ENCODE measurements at places on chromosomes 4 and X.

GRCh38 chrX:103092942-103093341 lies at the start of gene NXF3:
NXF3 (minus strand) TSS chrX:103093143; CDS start chrX:103093023, 120 bp downstream.
- DNase-seq: no peak

DNA sequence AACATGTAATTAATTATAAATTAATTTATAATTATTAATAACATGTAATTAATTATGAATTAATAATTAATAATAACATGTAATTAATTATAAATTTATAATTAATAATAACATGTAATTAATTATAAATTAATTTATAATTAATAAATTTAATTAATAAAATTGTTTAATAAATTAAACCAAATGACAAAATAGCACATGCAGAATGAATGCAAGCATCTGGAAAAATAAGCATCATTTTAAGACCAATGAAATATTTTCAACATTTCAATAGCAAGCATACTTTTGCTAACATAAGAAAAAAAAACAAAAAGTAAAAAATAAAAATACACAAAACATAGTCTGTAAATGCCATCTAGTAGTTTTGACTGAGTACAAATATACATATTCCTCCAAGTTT lies 21.8 kb downstream of the GYPE start:
- DNase-seq: no peak

DNA sequence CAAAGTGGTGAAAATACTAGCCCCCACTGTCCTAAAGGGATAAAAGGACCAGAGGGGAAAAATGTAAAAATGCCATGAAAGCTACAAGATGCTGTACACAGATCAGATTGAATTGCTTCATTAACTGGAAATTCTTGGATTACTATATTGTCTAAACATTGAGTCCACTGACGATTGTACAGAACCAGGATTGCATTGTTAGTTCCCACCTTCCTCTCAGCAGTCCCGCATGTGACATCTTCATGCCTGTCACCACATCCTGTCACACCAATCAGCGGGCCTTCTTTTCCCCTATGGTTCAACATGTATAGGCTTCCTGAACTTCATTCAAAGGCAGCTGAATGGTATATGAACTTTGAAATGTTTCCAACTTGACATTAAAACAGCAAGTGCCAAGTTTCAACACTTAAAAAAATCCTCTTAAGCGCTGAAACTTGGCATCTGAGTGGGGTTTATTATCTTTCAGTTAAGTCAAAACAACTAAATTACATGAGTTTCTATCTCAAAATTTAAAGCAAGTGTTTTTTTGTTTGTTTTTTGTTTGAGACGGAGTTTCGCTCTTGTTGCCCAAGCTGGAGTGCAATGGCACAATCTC lies 24.6 kb downstream of the ZRSR2 start:
- DNase-seq: no peak

DNA sequence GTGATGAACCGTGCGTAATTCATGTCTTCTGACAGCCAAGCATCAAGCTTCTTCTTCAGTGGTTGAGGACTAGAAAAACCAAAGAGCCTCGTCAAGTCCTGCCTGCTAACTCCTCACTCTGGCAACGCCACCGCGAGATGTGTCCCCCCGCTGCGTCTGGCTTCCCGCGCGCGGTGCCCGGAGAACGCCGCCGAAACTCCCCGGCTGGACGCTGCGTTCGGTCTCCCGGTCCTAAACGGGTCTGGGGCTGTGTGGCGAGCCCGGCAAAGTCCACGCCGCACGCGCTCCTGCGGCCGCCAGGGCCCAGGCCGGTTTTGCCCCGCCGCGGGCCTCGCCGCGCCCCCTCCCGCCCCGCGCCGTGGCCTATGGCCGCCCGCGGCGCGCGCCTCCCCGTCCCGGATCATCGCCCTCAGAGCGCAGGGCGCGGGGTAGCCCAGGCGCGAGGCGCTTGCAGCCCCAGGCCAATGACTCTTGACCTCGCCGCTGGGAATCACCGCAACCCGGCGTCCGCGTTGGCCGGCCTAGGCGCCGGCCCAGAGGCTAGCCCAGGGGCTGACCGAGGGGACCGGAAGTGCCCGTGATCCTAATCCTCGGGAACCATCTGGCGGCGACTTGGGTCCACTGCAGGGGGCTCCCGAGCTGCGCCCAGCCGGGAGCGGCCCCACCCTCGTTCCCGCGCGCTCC lies at the start of gene AADAT:
Gene AADAT, minus strand, starts transcription at position 289 of the 684 bp plus-strand sequence. Its CDS starts 266 bp downstream, at position 23.
- no peak for DNase-seq

GRCh38 chr4:139330283-139330682 lies 28.0 kb upstream of the NDUFC1 start:
- no peak for DNase-seq

- DNase-seq: no peak
Observed at GRCh38 chr4:121706595-121707021, 9.8 kb upstream of the ANXA5 start.

DNA sequence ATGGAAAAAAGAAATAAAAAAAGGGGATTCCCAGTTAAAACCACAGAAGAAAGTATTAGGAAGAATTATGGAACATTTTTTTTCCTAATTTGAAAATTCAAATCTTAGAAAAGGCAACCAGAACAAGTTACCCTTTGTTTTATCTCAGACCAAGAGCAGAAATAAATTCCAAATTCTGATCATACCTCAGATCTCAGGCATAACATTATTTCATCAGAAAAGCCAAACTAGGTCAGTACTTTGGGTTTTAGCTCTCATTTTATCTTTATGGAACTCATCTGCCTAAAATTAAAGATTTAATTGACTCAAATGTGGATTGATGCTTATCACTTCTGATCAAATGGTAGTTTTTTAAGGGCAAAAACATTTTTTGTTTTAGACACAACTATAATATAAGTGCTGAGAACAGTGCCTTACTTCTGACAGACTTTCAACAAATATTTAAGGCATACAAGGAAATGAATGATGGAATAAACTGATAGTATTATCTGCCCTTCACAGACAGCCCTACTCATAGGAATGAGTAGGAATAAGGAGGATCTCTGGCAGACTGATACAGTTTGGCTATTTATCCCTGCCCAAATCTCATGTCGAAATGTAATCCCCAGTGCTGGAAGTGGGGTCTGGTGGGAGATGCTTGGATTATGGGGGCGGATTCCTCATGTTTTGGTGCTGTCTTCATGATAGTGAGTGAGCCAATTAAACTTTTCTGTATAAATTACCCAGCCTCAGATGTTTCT lies 245.3 kb upstream of the PITX2 start:
- no peak for DNase-seq

GRCh38 chr4:153592064-153592463 lies 92.0 kb upstream of the TLR2 start:
- no peak for DNase-seq

DNA sequence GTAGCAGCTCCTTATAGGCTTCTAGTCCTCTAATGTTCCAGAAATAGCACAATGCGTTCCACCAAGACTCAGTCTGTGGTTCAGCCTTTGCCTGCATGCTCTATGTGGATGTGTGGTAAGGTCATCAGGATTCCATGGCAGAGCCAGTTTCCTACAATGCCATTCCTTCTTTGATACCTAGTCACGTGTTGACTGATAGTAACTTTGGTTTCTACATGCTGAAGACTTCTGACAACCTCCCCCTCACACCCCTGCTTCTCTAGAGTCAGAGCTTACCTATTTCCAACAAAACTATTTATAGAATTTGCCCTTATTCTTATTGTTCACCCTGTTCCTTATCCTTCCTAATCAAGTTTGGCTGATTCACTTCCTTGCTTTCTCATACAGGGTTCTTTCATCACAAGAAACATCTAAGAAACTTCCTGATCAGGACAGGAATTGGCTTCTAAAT lies 81.1 kb downstream of the CT47B1 start:
- no peak for DNase-seq

DNA sequence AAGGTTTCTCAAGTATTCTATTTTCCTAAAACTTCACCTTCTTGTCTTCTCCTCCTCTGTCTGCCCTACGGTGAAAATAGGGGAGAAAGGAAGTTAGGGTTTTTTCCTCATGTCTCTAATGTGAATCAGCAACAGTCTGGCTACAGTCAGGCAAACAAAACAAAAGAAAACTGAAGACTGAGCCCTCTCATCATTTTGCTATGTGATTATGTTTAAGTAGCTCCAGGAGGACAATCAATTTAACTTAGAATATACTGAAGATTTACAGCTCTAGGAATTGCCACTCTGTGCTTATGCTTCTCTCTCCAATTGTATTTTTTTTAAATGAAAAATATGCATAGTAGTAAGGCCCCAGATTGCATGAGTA lies 316.2 kb downstream of the GPAT3 start:
- no peak for DNase-seq

DNA sequence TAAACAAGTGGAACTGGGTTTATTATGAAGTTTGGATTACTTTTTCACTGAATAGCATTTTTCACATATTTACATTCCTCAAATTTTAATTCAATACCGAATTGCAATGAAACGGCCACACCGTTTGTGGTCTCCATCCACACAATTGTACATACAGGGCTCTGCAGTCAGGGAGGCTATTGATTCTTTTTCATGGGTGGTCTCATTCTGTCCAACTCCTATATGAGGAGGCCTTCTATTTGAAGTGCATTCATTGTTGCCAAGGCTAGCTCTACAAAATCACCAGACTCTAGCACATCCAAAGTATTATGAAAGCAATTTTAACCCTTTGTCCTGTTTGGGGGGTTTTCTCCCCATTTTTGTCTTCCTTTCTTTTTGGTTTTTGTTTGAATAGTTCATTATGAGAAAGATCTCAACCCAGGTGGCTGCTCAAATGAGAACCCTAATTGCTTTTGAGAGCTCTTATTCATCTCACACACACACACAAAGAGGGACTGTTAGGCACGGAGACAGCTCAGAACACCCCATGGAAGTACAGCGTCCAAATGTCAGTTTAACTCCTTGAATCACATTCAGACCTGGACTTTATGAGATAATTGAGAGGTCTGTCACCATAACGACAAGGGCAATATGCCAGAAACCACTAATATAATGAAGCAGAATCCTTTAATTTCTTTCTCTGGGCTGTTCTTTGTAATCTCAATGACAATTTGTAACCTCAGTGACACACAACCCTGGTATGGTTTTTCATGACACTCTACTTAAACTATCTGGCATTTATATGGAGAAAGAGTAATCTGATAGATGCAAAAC lies 79.4 kb downstream of the NLGN4X start:
- no peak for DNase-seq

GRCh38 chr4:94650690-94651089 lies 107.1 kb upstream of the BMPR1B start:
- DNase-seq: no peak

DNA sequence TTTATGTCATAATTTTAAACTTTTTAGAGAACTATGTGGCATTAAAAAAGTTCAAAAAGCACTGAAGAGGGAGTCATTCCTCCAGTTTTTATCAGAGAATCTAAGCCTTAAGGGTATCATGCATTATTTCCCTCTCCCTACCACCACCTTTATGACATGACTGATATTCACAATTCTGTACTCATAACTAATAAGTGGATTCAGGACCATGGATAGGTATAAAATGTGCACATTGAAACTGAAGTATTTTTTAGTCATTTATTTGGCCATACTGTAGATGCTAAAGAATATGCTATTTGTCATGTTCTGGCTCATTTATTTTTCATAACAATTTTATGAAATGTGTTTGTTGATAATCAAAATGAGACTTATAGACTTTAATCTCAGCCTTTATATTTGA lies 897.5 kb upstream of the AGA start:
- no peak for DNase-seq

DNA sequence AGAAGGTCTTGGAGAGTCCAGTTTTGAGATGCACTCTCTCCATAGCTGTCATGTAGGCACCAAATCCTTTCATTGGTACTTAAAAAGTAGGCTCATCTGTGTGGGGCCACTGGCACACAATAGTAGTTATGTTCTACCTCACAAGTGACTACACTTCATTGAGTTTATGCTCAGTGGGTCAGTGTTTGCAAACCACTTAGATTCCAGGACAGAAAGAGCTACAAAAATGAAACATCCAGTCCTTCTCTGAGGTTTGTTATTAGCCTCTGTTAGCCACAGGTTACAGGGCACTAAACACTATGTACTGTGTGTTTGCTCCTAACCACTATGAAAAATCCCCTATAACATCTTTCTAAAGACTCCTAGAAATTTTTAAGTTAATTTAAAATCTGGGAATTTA lies 13.8 kb downstream of the RAB28 start:
- DNase-seq: no peak

DNA sequence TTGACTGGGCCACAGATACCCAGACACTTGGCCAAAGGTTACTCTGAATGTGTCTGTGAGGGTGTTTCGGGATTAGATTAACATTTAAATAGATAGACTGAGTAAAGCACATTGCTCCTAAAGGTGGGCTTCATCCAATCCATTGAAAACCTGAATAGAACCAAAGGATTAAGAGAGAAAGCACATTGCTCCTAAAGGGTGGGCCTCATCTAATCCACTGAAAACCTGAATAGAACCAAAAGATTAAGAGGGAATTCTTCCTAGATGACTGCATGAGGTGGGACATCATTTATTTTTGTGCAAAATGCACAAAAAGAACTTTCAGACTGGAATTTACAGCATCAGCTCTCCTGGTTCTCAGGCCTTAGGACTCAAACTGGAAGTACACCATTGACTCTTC lies 351.2 kb upstream of the PCDH10 start:
- no peak for DNase-seq

GRCh38 chr4:122007016-122007415 lies 55.2 kb upstream of the TRPC3 start:
- no peak for DNase-seq

DNA sequence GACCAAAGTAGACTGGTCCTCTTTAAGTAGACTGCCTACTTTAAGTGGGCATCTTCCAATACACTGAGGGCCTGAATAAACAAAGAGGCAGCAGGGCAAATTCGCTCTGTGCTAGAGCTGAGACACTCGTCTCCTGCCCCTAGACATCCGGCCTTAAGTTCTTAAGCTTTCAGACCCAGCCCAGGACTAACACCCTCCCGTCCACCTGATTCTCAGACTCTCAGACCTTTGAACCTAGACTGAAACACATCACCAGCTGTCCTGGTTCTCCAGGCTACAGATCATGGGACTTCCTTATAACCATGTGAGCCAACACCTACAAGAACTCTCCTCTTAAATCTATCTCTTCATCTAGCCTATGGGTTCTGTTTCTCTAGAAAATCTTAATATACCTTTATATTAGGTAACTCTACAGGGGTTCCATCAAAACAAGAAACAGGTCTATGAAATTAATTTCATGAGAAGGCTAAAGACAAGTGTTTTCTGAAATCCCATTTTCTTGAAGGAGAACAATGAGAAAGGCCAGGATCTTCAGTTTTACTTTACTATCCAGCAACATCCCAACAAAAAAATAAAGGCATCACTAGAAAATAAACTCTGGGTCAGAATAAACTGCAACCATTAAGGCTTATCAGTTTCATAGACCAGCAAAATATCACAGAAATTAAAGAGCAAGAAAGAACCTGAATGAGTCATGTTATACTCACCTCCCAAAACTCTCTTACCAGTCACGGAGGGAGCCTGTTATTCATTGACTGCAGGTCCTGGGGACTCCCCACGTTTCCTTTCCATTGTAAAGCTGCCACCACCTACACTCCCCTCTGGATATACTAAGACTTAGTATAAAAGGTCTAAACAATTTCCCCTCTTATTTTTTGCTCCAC lies 14.8 kb downstream of the ADGRA3 start:
- DNase-seq: no peak

- no peak for DNase-seq
Observed at GRCh38 chr4:73193155-73193554, 65.4 kb downstream of the ANKRD17 start.

Data from stimulated activated CD8-positive, alpha-beta memory T cell treated with anti-CD3 and anti-CD28 coated beads, Interleukin-4, amount 100 ng/mL, for 1 hour (primary cell).